ENCODE measurements at places on chromosomes 12 and 14. TPM values are rescaled to one million over a fixed set of nuclear protein-coding genes. Genes with fewer than 3 reads are reported as not detected.

DNA sequence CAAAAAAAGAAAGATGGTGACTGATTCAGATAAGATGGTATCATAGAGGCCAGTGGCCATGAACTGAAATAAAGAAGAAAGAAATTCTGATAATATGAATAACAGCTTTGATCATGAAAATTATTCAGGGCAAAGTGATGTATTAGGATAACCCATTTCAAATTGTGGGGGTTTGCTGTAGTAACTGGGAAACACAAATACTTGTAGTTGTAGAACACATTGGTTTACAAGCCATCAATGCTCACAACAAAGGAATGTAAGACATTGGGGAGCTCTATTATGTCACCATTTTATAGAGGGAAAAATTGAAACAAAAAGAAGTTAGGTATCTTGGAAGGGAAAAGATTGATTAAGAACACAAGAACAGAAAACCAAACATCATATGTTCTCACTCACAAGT, 140.4 kb upstream of the FRMD6 start:
- DNase-seq: no peak

DNA sequence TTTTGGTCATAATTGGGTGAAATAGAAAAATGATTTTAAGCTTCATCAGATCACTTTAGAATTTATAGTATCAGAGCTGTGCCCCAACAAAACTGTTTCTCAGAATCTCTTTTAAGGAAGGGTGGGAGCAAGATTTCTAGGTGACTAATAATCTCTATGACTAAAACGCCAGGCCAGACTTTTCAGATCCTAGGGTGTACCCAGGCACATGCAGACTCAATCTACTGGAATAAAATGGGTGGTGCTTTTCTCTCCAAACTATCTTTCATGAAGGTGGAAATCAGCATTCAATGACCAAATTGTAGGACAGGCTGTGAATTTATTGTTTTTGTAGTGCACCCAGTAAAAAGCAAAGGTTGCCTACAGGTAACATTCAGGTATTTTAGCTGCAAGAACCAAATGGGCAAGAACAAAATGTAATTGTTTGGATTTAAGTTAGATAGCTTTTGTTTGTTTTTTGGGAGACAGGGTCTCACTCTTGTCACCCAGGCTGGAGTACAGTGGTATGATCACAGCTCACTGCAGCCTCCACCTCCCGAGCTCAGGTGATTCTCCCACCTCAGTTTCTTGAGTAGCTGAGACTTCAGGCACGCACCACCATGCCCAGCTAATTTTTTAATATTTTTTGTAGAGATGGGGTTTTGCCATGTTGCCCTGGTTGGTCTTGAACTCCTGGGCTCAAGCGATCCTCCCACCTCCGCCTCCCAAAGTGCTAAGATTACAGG, 49.5 kb downstream of the PPP2R5C start:
- peak; percentile 52 for DNase-seq

DNA sequence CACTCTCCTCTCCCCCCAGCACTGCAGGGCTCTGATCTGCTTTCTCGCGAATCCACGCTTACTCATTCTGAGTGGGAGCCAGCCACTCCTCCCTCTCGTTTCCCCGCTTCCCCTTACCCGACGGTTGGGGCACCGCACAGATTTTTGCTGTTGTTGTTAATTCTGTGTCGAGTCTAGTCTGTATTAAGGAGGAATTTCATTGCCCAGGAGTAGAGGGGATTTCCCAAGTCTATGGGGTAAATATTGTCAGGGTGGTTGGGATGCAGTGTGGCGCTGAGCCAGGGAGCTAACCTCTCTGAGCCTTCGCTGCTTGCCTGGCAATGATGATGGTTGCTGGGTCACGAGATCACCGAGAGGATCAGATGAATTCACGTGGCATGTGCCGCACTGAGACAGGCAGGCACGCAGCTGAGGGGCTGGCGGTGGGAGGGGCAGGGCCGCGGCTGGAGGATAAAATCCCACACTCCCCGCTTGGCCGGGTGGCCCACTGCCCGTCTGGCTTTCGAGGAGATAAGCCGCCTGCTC, 18.5 kb downstream of the NCOR2 start:
- no peak for DNase-seq

- no peak for DNase-seq
These were observed 222.5 kb upstream of the RTL1 start for GRCh38 chr14:101125719-101126651.

GRCh38 chr12:119877639-119877948, 474 bp upstream of the CIT start:
- DNase-seq: no peak

The SDR9C7 gene
- total RNA-seq: not detected

The PIWIL1 gene
- not detected for total RNA-seq

The KLHDC2 gene
- total RNA-seq: 81.1 TPM
